ENCODE measurements at places on chromosomes 11 and 22. TPM values are rescaled to one million over a fixed set of nuclear protein-coding genes. Genes with fewer than 3 reads are reported as not detected.

Gene ROBO4
- total RNA-seq, result 13.9 TPM

Gene AIFM3
- total RNA-seq, result not detected

DNA sequence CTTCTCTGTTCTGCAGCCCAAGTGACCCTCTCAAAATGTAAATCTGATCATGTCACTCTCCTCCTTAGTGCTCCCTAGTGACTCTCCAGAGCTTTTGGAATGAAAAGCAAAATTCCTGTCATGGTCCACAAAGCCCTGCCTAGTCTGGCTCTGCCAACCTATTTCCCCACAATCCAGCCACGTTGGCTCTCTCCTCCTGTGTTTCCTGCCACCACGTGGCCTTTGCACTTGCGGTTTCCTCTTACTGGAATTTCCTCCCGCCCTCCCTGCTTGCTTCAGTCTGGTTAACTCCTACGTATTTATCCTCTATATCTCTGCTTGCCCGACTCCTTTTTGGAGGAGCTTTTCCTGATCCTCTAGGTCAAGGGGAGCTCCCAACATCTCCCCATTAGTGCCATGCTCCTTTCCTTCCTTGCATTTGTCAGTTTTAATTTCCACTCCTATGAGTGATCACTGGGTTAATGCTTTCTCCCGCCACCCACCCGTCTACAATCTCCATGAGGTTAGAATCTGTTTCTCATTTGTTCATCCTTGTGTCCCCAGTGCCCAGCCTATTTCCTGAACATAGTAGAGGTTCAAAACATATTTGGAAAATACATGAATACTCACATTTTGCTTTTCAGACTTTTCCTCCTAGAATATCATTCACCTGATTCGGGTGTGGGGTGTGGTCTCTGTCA lies 11.5 kb downstream of the NNMT start:
- peak overlapping the region; percentile 61 for H3K27ac ChIP-seq
- H3K36me3 ChIP-seq, result peaks cover 13% of the 10 kb centered on the region
- H3K4me3 ChIP-seq, result peak overlapping the region; percentile 18

GRCh38 chr22:43553451-43554258 lies 141.8 kb downstream of the MPPED1 start:
- ATAC-seq, result no peak
- no peak overlapping the region for H3K4me3 ChIP-seq
- H3K4me1 ChIP-seq, result no peaks in the 10 kb centered on the region
- no peak overlapping the region for H3K27ac ChIP-seq
- H3K27me3 ChIP-seq, result no peaks in the 10 kb centered on the region

All from gastroesophageal sphincter (tissue), 4 donors.